ENCODE measurements at places on chromosomes 7 and 10. TPM values are rescaled to one million over a fixed set of nuclear protein-coding genes. Genes with fewer than 3 reads are reported as not detected.

SAP25 gene
- total RNA-seq = 53.4 TPM

CUL2 gene
- 32.4 TPM for total RNA-seq

STOX1 gene
- total RNA-seq = 0.41 TPM

ITGA8 gene
- not detected for total RNA-seq

EPO gene
- total RNA-seq = not detected

SFRP4 gene
- total RNA-seq = not detected

MORN4 gene
- total RNA-seq = 0.36 TPM

MMP21 gene
- total RNA-seq = 0.16 TPM

GIGYF1 gene
- total RNA-seq = 78.8 TPM

CSGALNACT2 gene
- total RNA-seq = 60.9 TPM

PRSS37 gene
- total RNA-seq = not detected

VIPR2 gene
- total RNA-seq = 0.59 TPM

Measured in CD4-positive, alpha-beta T cell (primary cell).